HCT116 (cell line): ENCODE measurements at places on chromosomes 12 and 14.

DNA sequence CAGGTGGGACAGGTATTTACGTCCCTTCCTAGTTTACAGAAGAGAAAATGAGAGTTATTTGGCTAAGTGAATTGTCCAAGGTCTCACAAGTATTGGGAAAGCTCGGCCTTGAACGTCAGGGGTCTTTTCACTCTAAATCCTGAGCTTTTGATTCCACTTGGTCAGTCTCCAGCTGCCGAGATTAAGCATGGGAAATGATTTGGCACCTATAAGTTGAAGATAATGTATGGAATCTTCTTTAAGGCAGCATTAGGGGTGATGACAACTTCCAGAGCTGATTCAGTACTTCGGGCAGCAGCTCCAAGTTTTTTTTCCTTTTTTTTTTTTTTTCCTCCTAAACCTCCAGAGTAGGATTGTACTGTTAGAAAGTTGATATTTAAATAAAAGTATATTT lies 722 bp downstream of the FAM234B start:
- no peak for DNase-seq

GRCh38 chr12:103841690-103842584 lies 903 bp upstream of the NT5DC3 start:
- peak; percentile 49 for DNase-seq

DNA sequence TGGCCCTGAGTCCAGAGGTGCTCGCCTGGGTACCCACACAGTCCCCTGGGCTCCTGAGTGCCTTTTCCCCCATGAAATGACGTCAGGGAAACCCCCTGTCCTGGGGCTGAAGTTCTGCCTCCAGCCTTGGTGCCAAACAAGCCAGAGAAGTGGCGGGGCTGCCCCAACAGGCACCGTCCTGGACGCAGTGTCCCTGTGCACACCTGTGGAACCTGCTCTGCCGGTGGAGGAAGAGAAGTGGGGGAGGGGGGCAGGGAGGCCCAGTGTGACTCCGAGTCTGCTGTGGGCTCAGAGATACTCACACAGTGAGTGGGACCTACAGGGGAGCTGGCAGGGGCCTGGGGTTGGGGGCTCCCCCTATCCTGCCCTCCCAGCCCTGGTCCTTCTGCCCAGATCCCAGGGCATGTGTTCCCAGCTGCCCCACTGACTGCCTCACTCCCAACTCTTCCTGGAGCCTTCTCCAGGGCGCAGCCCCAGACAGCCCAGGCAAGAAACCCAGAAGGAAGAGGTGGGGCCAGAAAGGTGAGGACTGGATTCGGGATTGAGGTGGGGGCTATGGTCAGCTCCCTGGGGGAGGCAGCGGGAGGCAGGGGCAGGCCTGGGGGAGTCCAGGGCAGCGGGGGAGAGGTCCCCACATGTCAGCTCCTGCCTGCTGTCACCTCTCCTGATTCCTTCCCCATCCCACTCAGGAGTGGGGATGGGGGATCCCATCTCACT lies 24.7 kb downstream of the CCDC85C start:
- DNase-seq, result no peak

- no peak for DNase-seq
These were observed 501.6 kb downstream of the EGLN3 start for GRCh38 chr14:33449268-33449667.

- no peak for DNase-seq
These were observed 3.6 kb upstream of the UBC start for GRCh38 chr12:124917841-124918621.

- DNase-seq, result peak; percentile 38
These were observed 39.9 kb downstream of the ATL1 start for GRCh38 chr14:50599700-50600444.

DNA sequence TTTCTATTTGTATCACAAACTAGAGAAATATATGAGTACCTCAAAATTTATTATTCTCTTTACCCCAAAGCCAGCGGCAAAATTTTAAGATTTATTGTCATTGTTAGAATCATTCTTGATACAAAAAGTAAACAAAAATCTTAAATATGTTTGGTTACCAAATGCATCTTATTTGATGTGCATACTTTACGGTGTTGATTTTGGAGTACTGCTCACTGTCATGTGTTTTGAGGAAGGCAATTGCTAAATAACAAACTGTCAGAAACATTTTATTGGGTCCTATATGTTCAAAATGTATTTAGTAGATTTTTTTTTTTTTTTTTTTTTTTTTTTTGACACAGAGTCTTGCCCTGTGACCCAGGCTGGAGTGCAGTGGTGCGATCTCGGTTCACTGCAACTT lies 124.9 kb downstream of the PTPRR start:
- DNase-seq, result no peak

DNA sequence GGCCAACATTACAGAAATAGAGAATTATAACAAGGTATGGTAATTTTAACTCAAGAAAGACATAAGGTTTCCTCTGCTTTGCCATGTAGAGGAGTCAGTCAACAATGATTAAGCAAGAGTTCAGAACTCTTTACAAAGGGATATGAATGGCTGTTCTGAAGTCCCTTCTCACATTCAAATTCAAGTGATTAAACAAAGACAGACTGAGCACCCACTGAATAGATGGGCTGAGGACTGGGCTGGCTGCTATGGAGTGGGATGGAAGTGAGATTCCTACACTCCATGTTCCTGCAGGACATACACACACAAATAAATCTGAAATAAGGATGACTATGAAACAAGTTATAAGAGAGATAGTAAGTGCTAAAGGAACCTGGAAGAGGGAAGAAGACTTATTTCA lies 199.0 kb upstream of the GRIP1 start:
- no peak for DNase-seq

DNA sequence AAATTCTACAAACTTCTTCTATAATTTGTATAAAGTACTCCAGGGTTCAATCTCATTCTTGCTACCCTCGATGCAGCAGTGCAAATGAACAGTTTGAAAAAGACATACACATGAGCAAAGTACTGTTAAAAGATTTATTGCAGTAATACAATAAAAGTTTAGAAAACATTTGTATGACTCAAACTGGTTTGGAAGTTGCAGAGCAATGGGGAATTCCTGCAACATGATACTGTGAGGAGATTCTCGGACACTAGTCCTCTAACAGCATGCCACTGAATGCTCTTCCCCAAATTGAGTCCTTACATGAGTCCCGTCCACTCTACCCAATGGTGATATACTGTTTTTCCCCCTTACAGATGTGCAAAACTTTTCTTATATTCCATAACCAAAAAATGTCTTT lies 45.4 kb downstream of the ATG14 start:
- DNase-seq, result no peak

- no peak for DNase-seq
These were observed 47.0 kb upstream of the PLBD1 start for GRCh38 chr12:14614704-14615121.

DNA sequence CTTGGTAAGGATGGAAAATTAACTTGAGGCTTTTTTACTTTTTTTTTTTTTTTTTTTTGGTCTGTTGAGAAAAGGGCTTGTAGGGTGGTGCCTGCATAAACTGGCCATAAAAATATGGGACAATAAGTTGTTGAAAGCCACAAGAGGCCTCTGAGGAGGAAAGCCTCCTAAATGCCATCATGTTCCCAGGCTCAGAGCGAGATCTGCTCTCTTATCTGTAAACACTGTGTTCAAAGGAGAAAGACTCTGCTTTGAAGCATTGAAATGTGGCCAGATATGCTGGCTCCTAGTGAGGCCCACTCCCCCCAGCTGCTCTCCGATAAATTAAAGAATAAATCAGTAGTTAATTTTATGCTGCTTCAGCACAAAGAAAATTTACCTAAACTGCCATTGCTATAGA lies 504.9 kb downstream of the DIO2 start:
- DNase-seq, result no peak

GRCh38 chr14:56461276-56462275 lies 118.0 kb upstream of the TMEM260 start:
- DNase-seq, result no peak
